Activated naive CD8-positive, alpha-beta T cell treated with anti-CD3 and anti-CD28 coated beads, Interleukin-2, amount 50 U/mL, for 24 hours (primary cell): ENCODE measurements at places on chromosomes 7 and 10.

DNA sequence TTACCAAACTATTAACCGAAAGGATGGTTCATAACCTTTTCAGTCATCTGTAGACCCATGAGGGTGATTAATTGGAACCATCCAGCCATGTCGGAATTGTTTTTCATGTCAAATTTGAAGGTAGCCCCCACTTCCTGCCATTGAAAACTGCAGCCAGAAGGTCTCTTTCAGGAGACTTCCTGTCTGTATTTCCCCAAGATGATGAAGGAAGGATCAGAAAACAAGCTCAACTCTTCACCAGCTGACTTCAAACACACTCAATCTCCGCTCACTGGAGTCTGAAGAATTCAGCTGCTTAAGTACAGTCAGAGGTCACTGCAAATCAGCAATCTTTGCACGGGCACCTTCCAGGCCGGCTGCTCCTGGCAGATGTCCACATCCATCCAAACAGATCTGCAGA lies 291.7 kb upstream of the NPVF start:
- no peak for DNase-seq

GRCh38 chr7:25305831-25306230 lies 77.5 kb upstream of the NPVF start:
- no peak for DNase-seq

DNA sequence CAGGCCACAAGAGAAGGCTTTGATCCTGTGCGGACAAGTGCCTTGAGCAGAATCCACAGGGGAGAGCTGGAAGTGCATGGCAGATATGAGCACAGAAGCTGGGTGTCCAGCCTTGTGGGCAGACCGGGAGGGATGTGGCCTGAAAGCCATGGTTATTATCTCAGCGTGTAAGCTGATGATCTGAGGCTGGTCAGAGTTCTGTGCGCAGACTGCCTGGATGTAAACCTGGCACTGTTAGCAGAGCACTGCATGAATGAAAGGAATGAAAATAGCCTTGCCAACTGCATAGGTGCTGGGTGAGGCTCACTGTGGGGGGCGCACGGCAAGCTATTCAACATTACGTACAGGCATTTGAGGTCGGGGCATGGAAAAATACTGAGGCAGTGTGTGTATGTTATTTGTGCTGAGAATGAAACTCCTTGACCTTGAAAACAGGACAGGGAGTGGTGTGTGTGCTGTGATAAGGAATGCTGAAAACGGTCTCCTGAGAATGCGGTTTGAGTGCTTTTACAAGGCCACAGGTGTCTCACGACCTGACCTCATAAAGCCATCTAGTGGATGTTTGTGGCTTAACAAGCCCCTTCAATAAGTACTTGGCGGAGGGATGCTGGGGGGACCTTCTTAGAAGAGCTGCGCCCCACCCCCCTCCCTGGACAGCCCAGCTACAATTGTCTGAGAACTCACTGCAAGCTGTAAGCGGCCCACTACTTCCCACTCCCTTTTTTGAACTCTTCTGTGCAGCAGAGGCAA lies 18.7 kb downstream of the AKR1C1 start:
- DNase-seq: no peak

DNA sequence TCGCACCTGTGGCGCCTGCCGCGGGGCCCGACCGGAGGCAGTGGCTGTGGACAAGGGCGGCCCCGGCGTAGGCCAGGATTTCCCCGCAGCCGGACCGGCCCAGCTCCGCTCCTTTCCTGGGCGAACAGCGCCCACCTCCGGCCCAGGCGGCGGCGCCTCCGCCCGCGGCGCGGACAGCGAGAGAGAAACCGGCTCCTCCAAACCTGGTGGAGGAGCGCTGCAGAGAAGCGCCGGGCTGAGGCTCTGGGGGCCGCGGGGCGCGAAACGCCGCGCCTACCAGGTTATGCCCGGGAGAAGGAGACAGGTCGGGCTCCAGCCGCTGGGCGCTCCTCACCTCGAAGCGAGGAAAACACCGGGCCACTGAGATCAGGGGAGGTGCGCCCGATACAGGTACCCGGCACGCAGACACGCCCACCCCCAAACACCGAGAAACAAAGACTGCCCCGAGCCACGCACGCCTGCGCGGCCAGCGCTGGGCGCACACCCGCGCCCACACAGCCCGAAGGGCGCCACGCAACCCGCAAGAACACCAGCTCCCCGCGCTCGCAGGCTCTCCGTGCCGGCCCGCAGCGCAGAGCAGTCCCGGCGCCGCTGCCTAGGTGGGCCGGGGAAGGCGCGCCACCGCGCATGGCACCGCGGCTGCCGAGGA lies 3.3 kb downstream of the GRID1 start:
- DNase-seq: no peak

GRCh38 chr7:17067691-17068090 lies 185.9 kb upstream of the AGR3 start:
- DNase-seq: no peak

DNA sequence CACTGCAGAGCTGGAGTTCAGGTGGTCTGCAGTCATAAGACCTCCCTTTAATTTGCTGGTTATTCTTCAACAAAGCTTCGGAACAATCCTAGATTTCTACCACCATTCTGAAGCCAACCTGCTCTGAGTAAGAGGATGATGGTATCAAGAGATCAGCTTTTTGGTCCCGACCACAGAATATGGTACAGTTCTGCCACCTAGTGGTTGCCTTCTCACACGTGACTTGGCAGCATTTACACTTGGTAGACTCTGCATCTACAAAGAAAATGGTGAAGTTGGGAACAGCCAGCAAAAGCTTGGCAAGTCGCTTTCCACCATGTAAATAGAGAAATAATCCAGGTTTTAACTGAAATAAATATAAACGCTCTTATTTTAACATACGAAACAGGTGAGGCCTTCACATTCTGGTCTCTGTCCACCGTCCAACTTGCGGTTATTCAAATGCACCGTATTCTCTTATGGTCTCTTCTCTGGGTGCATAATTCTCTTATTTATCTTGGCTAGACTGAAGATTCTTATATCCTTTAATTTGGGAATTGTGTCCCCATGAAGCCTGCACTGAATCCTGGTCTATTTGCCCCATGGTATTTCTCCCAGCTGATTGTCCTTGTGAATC lies 173.9 kb upstream of the GRM3 start:
- peak; percentile 47 for DNase-seq

DNA sequence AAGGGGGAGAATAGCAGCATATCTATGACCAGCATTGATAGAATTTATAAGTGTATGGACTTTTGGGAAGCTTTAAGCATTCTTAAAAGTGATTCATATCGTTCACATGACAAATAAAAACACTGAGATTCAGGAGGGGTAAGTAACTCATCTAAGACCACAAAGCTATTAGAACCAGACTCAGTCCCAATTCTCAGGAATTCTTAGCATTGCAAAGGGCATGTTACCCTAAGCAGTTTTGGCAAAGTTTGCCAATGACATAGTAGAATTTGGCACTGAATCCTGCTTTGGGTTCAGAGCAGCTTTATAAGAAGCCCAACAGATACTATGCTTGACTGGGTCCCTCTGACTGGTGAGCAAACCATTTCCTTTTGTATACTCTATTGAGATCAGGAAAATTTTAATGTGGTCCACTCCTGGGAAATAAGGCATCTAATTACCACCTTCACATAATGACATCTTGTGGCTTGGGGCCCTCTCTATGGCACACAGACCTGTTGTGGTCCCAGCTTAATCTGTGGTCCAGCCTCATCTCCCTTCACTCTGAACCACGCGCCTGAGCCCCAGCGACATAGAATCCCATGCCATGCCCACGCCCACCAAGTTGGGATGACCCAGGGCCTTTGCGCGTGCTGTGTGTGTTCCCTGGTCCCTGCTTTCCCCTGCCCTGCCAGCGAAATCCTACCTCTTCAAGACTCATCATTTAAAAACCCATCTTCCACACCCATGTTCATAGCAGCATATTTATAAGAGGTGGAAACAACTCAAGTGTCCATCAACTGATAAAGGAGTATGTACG lies 37.5 kb upstream of the DOCK1 start:
- DNase-seq: no peak

DNA sequence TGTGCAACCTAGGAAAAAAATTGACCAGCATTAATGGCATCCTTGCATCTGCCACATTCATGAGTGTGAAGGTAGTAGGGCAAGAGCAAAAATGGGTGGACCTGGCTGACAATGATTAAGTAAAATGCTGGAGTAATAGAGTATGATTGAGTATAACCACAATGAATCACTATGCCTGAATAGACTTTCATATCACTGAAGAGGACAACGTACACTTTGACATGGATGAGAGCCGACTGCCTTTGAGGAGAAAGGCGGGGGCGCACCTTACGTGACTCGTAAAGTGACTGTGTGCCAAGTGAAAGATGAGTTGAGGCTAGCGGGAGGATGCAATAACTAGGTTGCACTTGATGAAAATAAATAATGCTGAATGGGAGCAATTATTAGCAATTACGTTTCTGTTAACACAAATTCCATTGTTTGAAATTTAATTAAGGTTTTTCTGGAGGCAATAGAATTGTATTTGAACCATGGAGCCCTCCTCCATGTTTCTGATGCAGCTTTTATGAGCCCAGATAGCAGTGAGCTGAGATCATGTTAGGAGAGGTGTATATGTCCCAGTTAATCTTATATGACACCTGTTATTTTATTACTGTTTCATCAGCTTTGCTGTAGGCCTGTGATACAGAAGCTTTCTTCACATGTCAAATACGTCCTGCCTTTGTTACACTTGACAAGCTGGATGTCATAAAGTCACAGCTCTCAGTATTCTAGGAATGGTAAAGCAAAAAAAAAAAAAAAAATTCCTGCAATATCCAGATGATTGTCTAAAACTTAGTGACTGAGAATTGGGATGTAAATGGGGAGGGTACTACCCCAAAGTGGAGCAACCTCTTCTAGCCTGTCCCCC lies 596.5 kb downstream of the NXPH1 start:
- no peak for DNase-seq

DNA sequence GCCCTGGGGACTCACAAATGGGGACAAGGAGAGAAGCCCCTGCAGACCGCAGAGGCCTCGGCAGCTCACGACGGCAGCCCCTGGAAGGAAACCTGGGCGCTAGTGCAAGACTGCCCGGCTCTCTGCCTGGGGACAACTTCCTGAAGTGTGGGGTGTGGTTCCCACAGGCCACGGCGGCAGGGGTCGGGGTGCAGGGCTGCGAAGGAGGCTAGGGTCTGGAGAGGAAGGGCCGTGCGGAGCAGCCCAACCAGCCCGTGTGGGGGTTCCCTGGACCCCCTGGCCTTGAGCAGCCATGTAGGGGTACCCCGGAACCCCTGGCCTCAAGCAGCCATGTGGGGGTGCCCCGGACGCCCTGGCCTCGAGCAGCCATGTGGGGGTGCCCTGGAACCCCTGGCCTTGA lies 19.5 kb downstream of the CFAP46 start:
- no peak for DNase-seq

GRCh38 chr10:132526676-132527075 lies 10.9 kb upstream of the INPP5A start:
- DNase-seq: no peak

- no peak for DNase-seq
Observed at GRCh38 chr7:6284461-6285360, 12.3 kb upstream of the CYTH3 start.

GRCh38 chr7:50869108-50869725 lies 86.5 kb upstream of the GRB10 start:
- no peak for DNase-seq

GRCh38 chr7:48004638-48005037 lies 24.3 kb downstream of the SUN3 start:
- no peak for DNase-seq

- DNase-seq: no peak
Observed at GRCh38 chr10:71345694-71346093, 26.6 kb downstream of the SLC29A3 start.

- no peak for DNase-seq
Observed at GRCh38 chr10:49271346-49271745, 27.6 kb upstream of the C10orf71 start.

DNA sequence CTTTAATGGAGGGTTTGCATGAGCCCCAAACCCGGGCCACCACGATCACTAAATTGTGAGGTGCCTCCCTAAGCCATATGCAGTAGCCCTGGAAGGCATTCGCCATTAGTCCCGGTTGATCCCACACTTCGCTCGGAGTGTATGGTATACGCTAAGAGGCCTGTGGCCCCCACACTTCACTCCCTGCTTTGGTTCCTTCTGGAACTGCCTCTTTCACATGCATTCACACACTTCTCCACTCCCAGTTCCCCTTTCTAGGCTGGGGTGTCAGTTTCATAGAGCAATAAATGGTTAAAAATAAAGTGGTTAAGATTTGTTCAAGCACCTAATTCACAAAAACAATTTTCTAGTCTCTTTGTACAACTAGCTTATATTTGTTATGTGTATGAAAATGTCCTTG lies 212.1 kb upstream of the KCND2 start:
- DNase-seq: no peak

GRCh38 chr7:78037603-78038002 lies 239.0 kb downstream of the PHTF2 start:
- DNase-seq: no peak

- DNase-seq: no peak
Observed at GRCh38 chr7:27112955-27113949, 10.8 kb upstream of the HOXA2 start.

GRCh38 chr7:46168231-46168630 lies 247.2 kb upstream of the IGFBP3 start:
- DNase-seq: no peak

- DNase-seq: no peak
Observed at GRCh38 chr7:128021366-128021765, 9.9 kb downstream of the LRRC4 start.

GRCh38 chr10:6580279-6581029 lies 378 bp upstream of the PRKCQ start:
- DNase-seq: peak; percentile 94

GRCh38 chr10:31759799-31760626 lies 168.6 kb downstream of the ARHGAP12 start:
- DNase-seq: peak; percentile 93

DNA sequence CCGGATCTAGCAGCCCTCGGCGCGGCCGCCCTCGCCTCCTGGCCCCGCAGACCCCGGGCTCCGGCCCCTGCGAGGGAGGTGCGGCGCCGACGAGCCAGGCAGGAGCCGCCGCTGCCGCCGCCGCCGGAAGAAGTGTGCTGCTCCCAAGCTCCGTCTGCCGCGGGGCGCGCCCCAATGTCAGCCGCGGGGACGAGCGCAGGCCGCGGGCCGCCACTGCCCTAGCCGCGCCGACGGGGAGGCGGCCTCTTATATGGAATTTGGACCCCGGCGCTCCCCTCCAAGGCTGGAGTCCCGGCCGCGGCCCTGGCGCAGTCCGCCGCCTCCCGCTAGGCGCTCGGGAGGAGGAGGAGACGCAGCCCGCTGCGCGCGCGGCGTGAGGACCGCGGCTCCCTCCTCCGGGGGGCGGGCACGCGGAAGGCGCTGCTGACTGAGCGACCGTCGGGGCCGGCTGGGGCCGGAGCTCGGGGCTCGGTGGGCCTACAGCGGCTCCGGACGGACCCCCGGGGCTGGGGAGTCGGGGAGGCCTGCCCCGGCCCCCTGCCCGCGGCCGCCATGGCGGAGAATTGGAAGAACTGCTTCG lies at the start of gene TRIM8:
TSS of gene TRIM8 (plus strand) at position 414 of the 580 bp plus-strand sequence. CDS start at position 553, 139 bp downstream.
- peak; percentile 66 for DNase-seq
